Astrocyte of the hippocampus (primary cell): ENCODE measurements at places on chromosomes 11 and 22.

GRCh38 chr22:19358703-19359553 lies 67.4 kb upstream of the CLTCL1 start:
- no peak for DNase-seq

- DNase-seq = no peak
These were observed 813.1 kb upstream of the CCDC179 start for GRCh38 chr11:23673366-23673765.

GRCh38 chr22:38413085-38414008 lies 41.7 kb downstream of the KCNJ4 start:
- DNase-seq = no peak

GRCh38 chr11:111836162-111836561 lies 35.2 kb downstream of the ALG9 start:
- DNase-seq = no peak

DNA sequence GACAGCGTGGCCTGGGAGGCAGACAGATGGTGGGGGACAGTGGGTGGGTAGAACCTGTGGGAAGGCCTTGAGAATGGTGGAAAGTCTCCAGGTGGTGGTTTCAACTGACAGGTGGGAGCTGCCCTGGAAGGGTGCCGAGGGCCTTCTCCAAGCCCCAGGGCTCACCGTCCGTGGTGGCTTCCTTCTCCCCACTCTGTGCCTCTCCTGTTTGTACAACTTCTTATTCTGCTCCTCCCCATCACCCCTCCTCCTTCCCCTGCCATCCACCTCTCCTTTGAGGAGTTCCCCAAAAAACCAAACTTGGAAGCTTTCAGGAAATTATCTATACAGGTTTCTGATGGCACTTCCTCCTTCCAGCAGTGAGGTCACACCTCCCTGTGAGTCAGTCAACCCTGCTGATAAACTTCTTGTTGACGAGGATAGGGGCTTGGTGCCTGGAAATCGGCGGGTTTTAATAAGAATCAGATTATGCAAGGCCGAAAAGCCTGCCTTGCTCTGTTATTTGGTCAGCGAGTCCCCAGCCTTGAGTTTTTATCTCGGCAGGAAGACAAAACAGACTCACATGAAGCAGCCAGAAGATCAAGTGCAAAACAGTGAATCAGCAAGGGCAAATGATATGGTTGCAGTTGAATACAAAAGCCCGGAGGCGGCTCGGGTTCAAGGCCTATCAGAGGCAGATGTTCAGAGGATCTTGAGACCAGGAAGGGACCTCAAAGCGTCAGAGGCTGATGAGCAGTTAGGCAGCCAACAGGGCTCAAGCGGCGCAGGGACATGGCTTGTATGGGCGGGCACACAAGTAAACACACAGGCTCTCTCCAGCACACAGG lies 9.5 kb upstream of the ST3GAL4 start:
- peak; percentile 51 for DNase-seq

GRCh38 chr11:70209391-70209912 lies 6.4 kb downstream of the FADD start:
- DNase-seq = no peak

GRCh38 chr11:2826679-2827056 lies 58.9 kb downstream of the CDKN1C start:
- peak; percentile 28 for DNase-seq

DNA sequence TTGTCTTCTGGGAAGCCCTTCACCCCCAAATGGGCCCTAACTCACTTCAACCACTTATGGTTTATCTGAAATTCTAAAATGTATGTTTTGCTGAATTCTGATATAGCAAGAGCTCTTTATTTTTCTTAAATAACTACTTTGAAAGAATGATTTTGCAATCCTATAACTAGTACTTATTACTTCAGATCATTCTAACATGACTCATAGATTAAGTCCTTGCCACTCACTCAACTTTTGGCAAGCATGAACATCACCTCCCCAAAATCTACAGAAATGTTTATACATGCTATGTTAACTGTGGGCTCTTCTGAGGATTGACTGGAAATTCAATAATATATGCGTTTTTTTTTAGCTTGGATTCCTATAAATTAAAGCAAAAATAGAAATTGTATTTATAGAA lies 367.4 kb upstream of the FAT3 start:
- DNase-seq = no peak

- DNase-seq = peak; percentile 66
These were observed 171.9 kb downstream of the SHANK2 start for GRCh38 chr11:71080239-71081097.

GRCh38 chr11:17767914-17768313 lies 33.3 kb downstream of the KCNC1 start:
- DNase-seq = no peak
